ENCODE measurements at places on chromosomes 13 and 19. TPM values are rescaled to one million over a fixed set of nuclear protein-coding genes. Genes with fewer than 3 reads are reported as not detected.

Gene SIGLEC11
- total RNA-seq, result not detected

Gene ZNF836
- 12.2 TPM for total RNA-seq

Gene ZNF575
- under 0.01 TPM for total RNA-seq

Gene EDNRB
- not detected for total RNA-seq

Gene CLPTM1
- total RNA-seq, result 73.4 TPM

Gene ZNF71
- 13.0 TPM for total RNA-seq
